Hematopoietic multipotent progenitor cell treated with erythropoietin and hydrocortisone succinate and interleukin-3 and kit ligand, for 15 days (in vitro differentiated cells): ENCODE measurements at places on chromosomes 12 and 14.

DNA sequence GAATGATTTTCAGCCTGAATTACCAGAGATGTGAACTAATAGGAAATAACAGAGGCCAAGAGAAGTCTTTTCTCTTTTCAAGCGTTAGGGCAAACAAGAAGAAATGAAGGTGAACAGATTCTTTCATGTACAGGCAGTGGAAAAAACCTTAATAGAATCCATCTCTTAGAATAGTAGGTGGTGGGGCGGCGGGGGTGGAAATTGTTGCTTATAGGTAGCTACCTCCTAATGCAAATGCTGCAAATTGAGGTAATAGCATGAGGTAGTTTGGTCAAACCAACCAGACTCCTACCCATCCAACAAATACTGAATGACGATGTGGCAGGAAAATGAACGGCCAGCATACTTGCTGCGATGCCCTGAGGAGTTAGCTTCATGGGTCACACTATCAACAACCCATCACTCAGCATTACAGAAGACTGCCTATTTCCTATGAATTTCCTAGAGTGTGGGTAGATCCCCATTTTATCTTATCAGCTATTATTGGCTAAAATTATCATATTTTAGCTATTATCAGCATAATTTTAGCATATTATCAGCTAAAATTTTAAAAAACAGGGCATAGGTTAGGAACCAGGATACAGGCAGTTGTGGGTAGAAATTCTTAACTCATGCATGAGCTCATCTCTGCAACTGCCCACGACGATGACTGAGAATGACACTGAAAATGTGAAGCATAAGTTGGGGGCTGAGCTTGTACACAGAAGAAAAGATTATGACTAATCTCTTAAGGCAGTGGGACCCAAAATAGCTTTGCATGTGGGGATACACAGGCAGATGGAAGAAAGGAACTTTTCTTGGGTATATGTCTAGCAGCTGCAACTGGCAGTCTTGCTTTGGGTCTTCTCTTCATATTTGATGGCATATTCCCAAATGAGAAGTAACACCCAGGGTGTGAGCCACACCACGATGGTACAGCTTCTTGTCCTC lies 68.7 kb downstream of the NIN start:
- no peak for DNase-seq

GRCh38 chr12:31558521-31558920 lies 32.4 kb downstream of the DENND5B start:
- no peak for DNase-seq

- no peak for DNase-seq
These were observed 86.6 kb downstream of the FOXN4 start for GRCh38 chr12:109222496-109222895.

DNA sequence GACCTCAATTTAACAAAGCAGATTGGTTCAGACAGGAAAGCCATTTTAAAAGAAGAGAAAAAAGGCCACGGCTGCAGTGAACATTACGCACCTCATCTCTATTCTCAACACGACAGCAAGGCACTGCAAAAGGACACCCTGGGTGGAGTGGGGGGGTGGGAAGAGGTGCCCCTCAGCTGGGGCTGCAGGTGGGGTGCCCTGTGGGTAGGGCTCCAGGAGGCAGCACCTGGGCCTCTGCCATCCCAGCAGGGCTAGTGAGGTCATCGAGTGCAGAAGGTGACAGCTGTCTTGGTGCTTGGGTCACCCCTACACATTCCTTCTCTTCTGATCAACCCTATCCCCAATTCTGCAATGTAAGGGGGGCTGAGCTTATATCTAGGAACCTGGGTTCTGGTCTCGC lies 142.9 kb upstream of the PRMT8 start:
- no peak for DNase-seq

DNA sequence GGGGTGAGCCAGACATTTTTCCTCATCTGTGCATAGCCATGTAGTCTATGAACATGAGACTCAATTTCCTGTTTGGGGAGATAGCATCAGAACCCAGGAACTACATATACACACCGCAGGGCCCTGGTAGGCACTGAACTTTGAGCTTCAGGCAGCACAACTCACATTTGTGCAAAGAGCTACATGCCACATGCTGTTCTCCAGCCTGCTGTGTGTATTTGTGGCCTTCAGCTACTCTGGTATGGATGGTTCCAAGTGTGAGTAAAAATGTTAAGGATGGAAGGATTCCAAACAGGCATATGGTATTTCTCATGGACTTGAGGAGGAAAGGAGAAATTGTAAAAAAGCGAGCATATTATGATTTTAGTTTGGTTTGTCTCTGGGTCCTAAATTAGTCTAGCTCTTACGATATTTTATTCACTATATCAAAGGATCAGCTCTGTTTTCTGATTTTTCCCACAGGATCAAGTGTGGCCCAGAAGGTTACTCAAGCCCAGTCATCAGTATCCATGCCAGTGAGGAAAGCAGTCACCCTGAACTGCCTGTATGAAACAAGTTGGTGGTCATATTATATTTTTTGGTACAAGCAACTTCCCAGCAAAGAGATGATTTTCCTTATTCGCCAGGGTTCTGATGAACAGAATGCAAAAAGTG lies 422.4 kb upstream of the OR4E1 start:
- no peak for DNase-seq

GRCh38 chr14:65359503-65359902 lies 53.0 kb upstream of the FUT8 start:
- no peak for DNase-seq

GRCh38 chr12:46224386-46224785 lies 44.5 kb downstream of the SLC38A1 start:
- DNase-seq = no peak

GRCh38 chr12:28177461-28177860 lies 12.8 kb upstream of the CCDC91 start:
- DNase-seq = no peak
